ENCODE measurements at places on chromosomes 12 and 14.

DNA sequence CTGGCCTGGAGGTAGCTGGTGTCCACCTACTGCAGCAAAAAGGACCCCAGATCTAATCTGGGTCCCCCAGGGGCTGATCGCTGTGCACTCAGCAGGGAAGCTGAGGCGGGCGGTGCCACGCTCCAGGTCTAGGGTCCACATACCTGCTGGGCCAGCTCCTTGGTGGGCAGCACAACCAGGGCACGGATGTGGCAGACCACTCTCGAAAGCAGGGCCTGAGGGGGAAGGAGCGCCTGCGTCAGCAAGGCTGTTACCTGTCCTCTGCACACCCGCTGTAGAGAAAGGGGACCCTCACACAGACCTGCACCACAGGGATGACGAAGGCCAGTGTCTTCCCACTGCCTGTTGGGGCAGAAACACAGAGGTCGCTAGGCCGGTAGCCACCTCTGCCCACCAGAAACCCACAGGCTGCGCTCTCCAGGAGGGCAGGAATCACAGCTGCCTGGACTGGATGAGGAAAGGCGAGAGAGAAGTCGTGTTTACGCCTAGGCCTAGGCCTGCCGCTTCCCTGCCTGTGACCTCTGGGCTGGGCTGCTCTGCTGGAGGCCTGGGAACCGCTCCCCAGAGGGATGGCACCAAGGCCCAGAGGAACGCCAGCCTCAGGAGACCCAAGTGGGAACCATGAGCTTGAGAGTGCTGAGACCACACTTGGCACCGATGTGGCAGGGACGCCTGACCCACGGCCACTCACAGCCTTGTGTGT is 2.0 kb downstream of the DDX51 start:
- no peak for DNase-seq

- no peak for DNase-seq
These were observed 141.5 kb downstream of the TTC7B start for GRCh38 chr14:90674716-90675115.

GRCh38 chr14:70748422-70748821 is 60.9 kb downstream of the MAP3K9 start:
- no peak for DNase-seq

GRCh38 chr12:39931857-39932256 is 174.0 kb downstream of the SLC2A13 start:
- no peak for DNase-seq

- DNase-seq: no peak
These were observed 94.9 kb upstream of the RIC8B start for GRCh38 chr12:106679574-106679973.

DNA sequence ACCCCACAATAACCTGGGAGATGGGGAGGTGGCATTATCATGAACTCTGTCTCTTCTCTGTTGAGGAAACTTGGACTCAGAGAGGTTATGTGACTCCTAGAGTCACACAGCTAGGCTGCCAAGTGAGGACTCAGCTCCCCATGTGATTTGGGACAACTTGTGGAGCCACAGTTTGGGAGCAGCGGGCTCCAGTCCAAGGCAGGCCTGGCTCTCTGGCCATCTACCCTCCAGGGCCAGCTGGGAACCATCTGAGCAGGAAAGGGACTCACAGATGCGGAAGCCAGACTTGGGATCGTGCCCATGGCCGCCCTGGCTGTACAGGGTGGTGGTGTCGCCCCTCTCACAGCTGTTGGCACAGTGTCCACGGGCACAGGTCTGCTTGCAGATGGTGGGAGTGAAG is 59.1 kb downstream of the ISCA2 start:
- no peak for DNase-seq

GRCh38 chr12:81224626-81225025 is 146.7 kb downstream of the ACSS3 start:
- DNase-seq: no peak

DNA sequence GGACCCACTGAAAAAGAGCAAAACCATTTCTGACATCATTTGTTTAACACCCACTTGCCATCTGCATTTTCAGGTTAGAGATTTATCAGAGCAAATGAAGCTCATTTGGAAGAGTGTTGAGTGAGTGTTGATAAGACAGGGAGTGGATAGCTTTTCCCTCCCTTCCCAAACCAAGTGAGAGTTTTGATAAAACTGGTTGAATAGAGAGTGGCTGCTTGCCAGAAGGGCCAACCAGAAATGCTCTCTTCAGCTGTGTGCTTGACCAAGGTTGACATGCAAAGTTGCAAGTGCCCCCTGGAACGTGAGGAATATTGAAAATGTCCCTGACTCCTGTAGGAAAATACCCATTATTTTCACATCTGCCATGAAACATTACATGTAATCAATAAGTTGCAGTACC is 1487.0 kb upstream of the FLRT2 start:
- no peak for DNase-seq

DNA sequence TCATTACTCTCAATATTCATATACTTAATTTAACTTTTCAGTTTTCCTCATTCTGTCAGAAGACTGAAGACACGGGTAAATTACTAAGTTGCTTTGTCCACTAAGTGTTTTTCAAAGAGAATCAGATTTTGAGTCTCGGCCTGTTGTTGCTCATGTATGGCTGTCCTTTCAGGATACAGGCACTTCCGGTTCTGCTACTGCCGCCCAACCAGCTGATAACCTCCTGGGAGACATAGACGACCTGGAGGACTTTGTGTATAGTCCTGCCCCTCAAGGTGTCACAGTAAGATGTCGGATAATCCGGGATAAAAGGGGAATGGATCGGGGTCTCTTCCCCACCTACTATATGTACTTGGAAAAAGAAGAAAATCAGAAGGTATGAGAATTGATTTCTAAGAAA is 28.3 kb upstream of the TEAD4 start:
- DNase-seq: no peak

DNA sequence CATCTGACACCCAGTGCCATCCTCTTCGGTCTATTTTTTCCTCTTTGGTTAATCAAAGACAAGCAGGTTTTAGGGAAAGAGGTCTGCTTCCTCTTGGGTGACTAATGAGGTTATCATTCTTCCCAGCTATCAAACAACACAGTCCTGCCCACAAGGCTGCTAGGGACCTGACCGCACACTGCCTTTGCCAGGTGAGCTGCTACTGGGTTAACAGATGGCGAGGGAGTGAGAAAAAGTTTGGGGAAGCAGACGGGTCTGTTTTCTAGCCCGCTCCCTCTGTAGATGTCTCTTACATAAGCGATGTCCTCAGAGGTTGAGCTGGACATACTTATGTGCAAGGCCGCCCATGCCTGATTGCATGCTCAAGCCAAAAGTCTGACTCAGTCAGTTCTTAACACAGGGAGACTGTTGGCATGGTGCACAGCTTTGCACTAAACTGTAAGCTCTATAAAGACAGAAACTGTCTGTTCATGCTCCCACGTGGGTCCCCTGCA is 94.1 kb downstream of the SLC15A4 start:
- no peak for DNase-seq

GRCh38 chr12:124607681-124608425 is 40.4 kb upstream of the NCOR2 start:
- DNase-seq: no peak

GRCh38 chr12:6229224-6230218 is 29.3 kb downstream of the CD9 start:
- peak; percentile 71 for DNase-seq

DNA sequence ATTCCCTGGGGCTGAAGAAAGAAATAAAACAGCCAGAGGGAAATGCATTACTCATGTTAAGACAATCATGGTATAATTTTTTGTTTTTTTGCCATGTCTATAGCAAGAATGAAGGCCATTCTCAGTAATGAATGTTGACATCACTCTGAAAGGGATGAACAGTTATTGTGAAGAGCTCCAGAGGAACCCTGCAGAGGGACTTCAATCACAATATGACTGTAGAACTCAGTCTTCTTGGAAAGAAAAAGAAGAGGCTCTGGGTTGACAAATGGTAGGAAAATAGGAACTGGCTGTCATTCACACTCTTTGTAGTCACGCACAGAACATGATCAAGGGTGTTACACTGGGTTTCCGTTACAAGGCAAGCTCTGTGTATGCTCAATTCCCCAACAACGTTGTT is 73.8 kb upstream of the DACT1 start:
- DNase-seq: no peak

DNA sequence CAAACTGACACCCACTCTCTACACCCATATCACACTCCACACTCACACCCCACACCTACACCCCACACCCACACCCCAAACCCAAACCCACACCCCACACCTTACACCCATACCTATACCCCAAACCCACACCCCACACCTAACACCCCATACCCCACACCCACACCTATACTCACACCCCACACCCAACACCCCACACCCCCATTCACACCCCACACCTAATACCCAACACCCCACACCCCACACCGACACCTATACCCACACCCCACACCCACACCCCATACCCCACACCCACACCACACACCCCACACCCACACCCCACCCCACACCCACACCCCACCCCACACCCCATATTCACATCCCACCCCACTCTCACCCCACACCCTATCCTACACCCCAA is 38.5 kb downstream of the TMEM120B start:
- no peak for DNase-seq

- DNase-seq: no peak
These were observed 1.7 kb downstream of the RARG start for GRCh38 chr12:53230108-53230845.

DNA sequence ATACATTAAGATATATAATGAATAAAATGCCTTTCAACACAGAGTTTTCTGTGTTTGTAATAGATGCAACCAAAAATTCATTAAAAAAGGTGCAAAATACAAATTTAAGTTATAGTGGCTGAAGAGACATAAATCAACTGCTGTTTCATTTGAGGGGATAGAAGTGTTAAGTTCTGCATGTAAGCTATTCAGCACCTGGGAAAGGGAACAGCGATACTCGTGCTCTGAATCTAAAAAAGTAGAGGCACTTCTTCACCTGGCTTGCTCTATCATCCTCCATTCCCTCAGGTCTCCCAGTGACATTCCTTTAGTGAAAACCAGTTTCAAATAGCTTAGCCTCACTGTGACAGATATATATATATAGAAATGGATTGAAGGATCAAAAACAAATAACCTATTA is 222.6 kb downstream of the ACSS3 start:
- no peak for DNase-seq

DNA sequence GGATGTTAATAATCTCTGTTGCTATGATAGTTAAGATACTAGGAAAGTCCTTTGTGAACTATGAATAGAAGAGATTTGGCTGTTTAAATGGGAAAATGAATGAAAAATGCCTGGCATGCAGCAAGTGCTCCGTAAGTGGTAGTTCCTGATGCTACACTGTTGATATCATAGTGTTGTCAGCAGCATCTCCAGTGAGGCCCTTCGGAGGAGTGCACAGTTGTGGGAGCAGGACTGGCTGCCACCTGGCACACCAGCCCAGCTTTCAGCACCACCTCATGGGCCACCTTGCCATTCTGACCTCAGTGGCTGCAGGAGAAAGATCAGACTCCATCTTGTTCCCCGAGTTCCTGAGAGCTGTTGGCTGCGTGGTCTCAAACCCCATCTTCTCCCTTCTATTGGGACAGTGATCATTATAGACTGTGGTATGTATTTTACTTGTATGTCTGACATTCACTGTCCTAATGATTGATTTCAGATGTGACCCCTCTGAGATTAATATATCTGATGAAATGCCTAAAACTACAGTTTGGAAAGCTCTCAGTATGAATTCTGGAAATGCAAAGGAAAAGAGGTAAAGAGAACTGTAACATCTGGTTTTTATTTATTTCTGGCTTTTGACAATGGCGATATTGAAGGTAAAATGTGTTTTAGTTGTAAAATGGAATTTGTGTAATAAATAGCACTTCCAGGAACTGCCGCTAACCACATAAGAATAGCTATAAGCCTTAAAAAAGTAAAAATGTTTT is 80.9 kb downstream of the SLC4A8 start:
- DNase-seq: no peak

Measured in SJCRH30 (cell line).